CD8-positive, alpha-beta memory T cell (primary cell): ENCODE measurements at places on chromosomes 16 and 17. TPM values are rescaled to one million over a fixed set of nuclear protein-coding genes. Genes with fewer than 3 reads are reported as not detected.

GP1BA gene
- total RNA-seq = not detected

GRCh38 chr17:55343900-55344513 is 77.6 kb downstream of the MMD start:
- peak overlapping the region; percentile 62 for H3K27ac ChIP-seq
- peaks cover 13% of the 10 kb centered on the region for H3K4me1 ChIP-seq
- no peak for DNase-seq
- H3K36me3 ChIP-seq = no peaks in the 10 kb centered on the region
- H3K27me3 ChIP-seq = no peaks in the 10 kb centered on the region
- H3K4me3 ChIP-seq = no peak overlapping the region

OR2C1 gene
- not detected for total RNA-seq

SCARF1 gene
- 0.71 TPM for total RNA-seq

GRCh38 chr17:52606590-52606989 is 448.1 kb upstream of the CA10 start:
- no peak overlapping the region for H3K4me3 ChIP-seq
- no peaks in the 10 kb centered on the region for H3K36me3 ChIP-seq
- H3K4me1 ChIP-seq = no peaks in the 10 kb centered on the region

GRCh38 chr17:10125531-10126275 is 72.7 kb downstream of the GAS7 start:
- H3K27me3 ChIP-seq = no peaks in the 10 kb centered on the region
- DNase-seq = no peak
- H3K4me3 ChIP-seq = no peak overlapping the region
- H3K27ac ChIP-seq = no peak overlapping the region

SYT17 gene
- total RNA-seq = not detected

DNA sequence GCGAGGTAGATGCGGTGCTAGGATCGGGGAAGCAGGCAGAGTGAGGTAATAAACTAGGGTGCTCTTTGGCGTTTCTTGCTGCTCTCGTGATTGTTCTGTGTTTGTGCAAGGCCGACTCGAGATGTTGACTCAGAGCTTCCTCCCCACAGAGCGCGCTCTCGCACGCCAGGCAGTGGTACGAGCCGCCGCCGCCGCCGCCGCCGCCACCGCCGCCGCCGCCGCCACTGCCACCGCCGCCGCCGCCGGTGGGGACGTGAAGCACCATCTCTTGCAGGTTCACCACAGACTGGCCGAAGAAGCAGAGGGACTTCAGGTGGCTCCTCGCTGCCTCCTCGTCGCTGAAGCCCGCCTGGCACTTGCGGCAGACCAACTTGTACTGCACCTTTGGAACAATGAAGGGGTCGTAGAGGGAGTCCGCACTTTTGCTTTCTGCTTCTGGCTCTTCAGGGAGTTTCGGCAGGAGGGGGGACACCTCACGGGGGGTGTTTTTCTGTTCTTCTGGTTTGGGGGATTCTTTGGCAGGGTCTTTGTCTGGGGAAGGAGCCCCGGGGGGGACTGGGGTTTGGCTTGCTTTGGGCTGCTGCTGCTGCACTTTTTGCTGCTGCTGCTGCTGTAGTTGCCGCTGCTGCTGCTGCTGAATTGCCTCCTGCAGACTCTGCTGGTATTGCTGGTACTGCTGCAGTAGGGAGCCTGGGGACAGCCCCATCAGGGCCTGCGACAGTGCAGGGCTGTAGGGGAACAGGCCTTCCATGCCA is 260.2 kb downstream of the ZFHX3 start:
- H3K27me3 ChIP-seq = no peaks in the 10 kb centered on the region
- no peaks in the 10 kb centered on the region for H3K4me1 ChIP-seq

DNA sequence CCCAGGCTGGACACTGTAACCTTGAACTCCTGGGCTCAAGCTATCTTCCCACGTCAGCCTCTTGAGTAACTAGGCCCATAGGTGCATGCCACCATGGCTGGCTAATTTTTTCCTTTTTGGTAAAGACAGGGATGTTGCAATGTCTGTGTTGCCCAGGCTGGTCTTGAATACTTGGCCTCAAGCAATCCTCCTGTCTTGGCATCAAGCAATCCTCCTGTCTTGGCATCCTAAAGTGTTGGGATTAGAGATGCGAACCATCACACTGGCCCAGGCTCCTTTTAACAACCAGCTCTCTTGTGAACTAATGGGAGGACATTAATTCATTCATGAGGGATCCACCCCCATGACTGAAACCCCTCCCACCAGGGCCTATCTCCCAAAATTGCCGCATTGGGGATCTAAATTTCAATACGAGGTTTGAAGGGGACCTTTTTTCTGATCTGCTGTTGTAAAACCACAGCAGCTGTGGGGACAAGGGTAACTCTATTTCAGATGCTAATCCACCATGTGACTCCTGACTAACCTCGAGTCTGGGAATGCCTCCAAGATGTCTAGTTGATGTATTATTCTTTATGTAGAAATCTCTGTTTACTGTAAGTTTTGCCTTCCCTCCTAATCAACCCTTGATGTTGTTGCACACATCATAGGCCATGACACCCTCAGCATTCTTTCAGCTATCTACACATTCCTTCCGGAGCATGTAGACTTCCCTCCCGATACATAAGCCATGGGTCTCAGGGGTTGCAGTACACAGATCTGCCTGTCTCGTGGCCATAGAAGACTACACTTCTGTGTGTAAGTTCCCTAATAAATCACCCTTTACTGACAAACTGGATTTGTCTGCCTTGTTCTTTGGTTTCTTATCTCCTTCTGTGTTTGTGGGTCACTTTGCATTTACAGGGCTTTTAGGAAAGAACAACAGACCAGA is 37.6 kb downstream of the RNF112 start:
- no peaks in the 10 kb centered on the region for H3K36me3 ChIP-seq
- no peak overlapping the region for H3K4me3 ChIP-seq
- no peak for DNase-seq
- no peaks in the 10 kb centered on the region for H3K4me1 ChIP-seq
- no peaks in the 10 kb centered on the region for H3K27me3 ChIP-seq

CASKIN2 gene
- total RNA-seq = 6.9 TPM

DNA sequence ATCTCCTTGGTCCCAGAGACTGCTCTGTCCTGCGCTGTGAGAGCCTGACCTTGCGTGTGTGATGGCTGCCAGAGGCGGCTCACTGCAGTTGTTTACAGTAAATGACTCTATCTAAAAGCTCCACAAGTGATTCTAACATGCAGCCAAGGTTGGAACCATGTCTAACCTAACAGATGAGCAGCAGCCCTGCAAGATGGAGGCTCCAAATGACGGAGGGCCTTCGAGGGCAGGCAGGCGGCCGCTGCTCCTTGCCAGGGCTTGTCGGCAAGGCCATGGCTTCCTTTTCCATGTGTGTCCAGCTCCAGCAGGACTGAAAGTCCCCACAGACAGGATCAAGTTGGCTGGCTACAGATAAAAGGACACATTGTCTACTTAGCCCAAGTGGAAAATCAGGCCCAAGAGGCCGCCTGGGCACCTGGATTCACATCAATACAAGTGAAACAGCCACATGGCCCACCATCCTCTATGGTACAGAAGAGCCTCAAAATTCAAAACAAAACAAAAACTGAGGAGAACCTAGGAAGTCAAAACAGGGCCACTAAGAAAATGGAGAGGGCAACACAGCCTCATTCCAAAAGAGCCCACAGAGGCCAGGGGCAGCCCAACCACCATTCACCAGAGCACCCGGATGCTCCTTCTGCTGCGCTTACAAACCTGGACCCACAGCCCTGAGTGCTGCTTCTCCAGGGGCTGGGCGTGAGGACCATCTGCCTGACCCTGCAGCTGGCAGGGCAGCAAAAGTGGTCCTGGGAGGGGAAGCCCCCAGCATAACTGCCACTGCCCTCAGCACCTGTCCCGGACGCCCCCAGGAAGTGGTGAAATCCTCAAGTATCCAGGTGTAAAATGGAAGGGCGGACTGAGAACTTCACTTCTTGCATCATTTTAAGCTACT is 65.0 kb downstream of the AMFR start:
- H3K4me1 ChIP-seq = no peaks in the 10 kb centered on the region
- H3K4me3 ChIP-seq = no peak overlapping the region
- DNase-seq = no peak
- H3K36me3 ChIP-seq = peaks cover 8% of the 10 kb centered on the region

- peaks cover 9% of the 10 kb centered on the region for H3K4me1 ChIP-seq
- H3K36me3 ChIP-seq = no peaks in the 10 kb centered on the region
- H3K27me3 ChIP-seq = peaks cover 21% of the 10 kb centered on the region
- DNase-seq = no peak
Measured at GRCh38 chr17:8059131-8059530, 20.3 kb downstream of the ALOX15B start.

DNA sequence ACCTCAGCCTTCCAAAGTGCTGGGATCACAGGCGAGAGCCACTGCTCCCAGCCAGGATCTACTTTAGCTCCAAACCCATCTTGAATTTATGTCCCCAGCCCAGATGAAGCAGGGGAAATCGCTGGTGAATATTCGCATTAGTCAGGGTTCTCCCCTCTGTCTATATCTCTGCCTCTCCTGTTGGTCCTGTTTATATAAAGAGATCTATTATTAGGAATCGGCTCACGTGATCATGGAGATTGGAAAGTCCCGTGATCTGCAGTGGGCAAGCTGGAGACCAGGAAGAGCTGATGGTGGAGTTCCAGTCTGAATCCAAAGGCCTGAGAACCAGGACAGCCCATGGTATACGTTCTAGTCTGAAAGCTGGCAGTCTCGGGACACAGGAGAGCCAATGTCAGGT is 382.8 kb downstream of the SEC14L1 start:
- H3K27me3 ChIP-seq = no peaks in the 10 kb centered on the region
- H3K36me3 ChIP-seq = no peaks in the 10 kb centered on the region
- DNase-seq = no peak
- no peak overlapping the region for H3K4me3 ChIP-seq

- H3K36me3 ChIP-seq = no peaks in the 10 kb centered on the region
- H3K27me3 ChIP-seq = no peaks in the 10 kb centered on the region
- DNase-seq = no peak
- H3K27ac ChIP-seq = no peak overlapping the region
Measured at GRCh38 chr17:5122586-5123342, 6.9 kb downstream of the USP6 start.

PROCA1 gene
- total RNA-seq = 4.9 TPM

- DNase-seq = no peak
- H3K36me3 ChIP-seq = no peaks in the 10 kb centered on the region
- no peak overlapping the region for H3K4me3 ChIP-seq
- no peaks in the 10 kb centered on the region for H3K27me3 ChIP-seq
Measured at GRCh38 chr16:76681296-76681695, 404.1 kb downstream of the CNTNAP4 start.

DNA sequence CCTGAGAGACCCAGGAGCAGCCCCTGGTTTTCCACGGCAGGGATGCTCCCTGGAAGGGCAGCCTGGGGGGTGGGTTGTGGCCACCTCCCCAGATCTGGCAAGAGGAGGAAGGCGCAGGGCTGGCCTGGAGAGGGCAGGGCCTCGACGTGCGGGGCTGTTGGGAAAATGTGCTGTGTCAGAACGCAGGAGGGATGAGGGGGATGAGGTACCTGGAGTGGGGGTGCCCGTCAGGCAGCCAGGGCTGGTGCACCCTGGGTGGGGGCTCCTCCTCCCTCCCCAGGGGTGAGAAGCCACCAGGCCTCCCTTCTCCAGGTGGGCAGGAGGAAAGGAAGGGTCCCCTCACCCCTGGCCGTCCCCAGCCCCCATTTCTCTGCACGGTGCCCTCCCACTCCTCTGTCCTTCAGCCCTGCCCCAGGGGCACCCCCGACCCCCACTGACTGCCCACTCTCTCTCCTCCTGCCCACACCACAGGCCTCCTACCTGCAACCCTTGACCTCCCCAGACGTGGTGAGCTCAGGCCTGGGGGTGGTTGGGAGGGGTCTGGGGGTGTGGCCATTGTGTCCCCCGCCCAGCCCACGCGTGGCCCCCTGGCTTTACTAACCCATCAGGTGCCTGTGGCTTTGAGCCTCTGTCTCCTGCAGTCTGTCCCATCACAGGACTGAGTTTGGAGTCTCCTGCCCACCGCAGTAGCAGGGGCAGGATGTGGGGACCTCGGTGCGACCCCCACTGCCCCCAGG is 39.6 kb downstream of the BAHCC1 start:
- no peak for DNase-seq
- peaks cover 12% of the 10 kb centered on the region for H3K27me3 ChIP-seq
- no peak overlapping the region for H3K4me3 ChIP-seq
- no peaks in the 10 kb centered on the region for H3K36me3 ChIP-seq
- no peaks in the 10 kb centered on the region for H3K4me1 ChIP-seq

DNA sequence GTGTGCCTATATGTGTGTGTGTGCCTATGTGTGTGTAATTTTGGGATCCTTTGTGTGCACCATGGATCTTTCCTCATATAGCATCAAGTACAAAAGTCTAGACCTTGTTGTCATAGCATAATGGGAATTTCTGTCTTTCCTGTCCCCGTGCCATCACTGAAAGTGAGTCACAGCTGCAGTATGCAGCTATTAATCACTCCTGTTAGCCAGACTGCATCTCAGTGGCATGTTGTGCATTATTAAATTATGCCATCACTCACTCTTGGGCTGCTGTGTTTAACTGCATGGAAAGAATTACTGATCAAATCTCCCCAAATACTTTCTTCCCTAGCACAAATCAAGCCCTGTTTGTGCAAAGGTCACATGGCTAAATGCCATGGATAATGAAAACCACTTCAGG is 92.4 kb downstream of the CBLN1 start:
- no peak overlapping the region for H3K4me3 ChIP-seq
- H3K27me3 ChIP-seq = no peaks in the 10 kb centered on the region
- no peaks in the 10 kb centered on the region for H3K36me3 ChIP-seq
- no peak for DNase-seq
- H3K27ac ChIP-seq = no peak overlapping the region

GRCh38 chr17:81867170-81867990 is 3.8 kb downstream of the ARHGDIA start:
- H3K27me3 ChIP-seq = no peaks in the 10 kb centered on the region
- H3K4me3 ChIP-seq = no peak overlapping the region
- DNase-seq = no peak
- H3K27ac ChIP-seq = no peak overlapping the region

CACNG1 gene
- total RNA-seq = not detected

- no peak overlapping the region for H3K27ac ChIP-seq
- no peaks in the 10 kb centered on the region for H3K27me3 ChIP-seq
- H3K4me1 ChIP-seq = no peaks in the 10 kb centered on the region
- H3K36me3 ChIP-seq = no peaks in the 10 kb centered on the region
- H3K4me3 ChIP-seq = no peak overlapping the region
- DNase-seq = no peak
Measured at GRCh38 chr16:79293836-79294460, 306.6 kb downstream of the MAF start.

- DNase-seq = no peak
- H3K4me1 ChIP-seq = peaks cover 55% of the 10 kb centered on the region
- no peaks in the 10 kb centered on the region for H3K27me3 ChIP-seq
- H3K4me3 ChIP-seq = peak overlapping the region; percentile 75
- no peaks in the 10 kb centered on the region for H3K36me3 ChIP-seq
- peak overlapping the region; percentile 85 for H3K27ac ChIP-seq
Measured at GRCh38 chr17:42274812-42275526, 1.2 kb downstream of the STAT5B start.

DNA sequence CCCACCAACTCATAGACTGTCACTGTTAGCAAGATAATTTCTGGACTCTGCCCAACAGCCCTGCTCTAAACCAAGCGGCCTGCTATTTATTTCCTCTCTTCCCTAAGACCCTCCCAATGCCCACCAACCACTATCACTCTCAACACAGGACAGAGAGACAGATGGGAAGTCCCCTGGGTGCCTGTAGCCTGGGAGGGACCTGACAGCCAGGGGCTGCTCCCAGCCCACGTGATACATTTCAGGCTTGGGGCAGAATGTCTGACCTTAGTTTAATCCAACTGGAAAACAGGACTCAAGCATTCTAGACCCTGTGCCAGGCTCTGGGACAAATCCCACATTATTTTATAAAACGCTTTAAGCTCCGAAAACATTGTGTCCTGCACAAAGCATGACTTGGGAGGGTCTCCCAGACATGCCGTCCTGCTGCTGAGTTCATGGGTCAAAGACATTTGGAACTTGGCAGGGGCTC is 23.6 kb downstream of the XYLT1 start:
- H3K27me3 ChIP-seq = no peaks in the 10 kb centered on the region
- H3K36me3 ChIP-seq = no peaks in the 10 kb centered on the region
- peaks cover 49% of the 10 kb centered on the region for H3K4me1 ChIP-seq
- no peak overlapping the region for H3K27ac ChIP-seq
- DNase-seq = no peak

RNF222 gene
- not detected for total RNA-seq
